ENCODE measurements at places on chromosomes 12 and 14.

- DNase-seq, result no peak
Observed at GRCh38 chr12:73220951-73221350, 948.8 kb downstream of the TRHDE start.

GRCh38 chr12:48132826-48133225 lies 13.7 kb downstream of the PFKM start:
- no peak for DNase-seq

- DNase-seq, result no peak
Observed at GRCh38 chr12:116709768-116710167, 28.1 kb downstream of the SPRING1 start.

- no peak for DNase-seq
Observed at GRCh38 chr12:114789276-114789675, 105.3 kb upstream of the TBX3 start.

DNA sequence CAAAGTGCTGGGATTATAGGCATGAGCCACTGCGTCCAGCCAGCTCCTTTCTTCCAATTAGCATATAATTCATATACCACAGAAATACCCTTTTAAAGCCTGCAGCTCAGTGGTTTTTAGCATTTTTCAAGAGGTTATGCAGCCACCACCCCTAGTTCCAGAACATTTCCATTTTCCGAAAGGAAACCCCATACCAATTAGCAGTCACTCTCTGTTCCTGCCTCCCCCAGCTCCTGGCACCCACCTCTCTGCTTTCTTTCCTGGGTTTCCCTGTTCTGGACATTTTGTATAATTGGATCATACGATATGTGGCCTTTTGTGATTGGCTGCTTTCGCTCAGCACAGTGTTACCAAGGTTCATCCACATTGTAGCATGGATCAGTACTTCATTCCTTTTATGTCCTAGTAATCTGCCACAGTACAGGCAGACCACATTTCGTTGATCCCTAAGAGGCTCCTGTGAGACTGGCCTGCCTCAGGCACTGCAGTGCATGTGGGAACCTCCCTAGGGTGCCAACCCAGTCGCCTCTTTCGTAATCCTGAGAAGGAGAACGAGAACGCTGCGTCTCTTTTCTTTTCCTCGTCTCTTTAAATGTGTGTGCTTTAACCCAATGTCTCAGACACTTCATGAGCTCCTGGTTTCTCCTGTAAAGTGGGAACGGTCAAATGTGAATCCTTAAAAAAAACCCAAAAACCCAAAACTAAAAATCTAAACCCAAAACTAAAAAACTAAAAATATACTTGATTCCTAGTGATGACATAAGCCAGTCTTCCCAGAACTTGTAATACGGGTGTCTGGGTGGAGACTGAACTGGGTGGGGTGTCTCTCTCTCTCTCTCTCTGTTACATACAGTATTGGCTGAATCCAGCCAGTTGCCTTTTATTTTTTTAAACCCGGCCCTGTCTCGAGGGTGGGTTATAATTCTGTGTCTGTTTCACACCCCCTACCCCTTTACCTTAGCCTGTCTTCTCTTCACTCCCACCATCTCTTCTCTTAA lies 14.7 kb downstream of the AACS start:
- no peak for DNase-seq

GRCh38 chr14:63006531-63006930 lies 38.7 kb downstream of the KCNH5 start:
- no peak for DNase-seq

DNA sequence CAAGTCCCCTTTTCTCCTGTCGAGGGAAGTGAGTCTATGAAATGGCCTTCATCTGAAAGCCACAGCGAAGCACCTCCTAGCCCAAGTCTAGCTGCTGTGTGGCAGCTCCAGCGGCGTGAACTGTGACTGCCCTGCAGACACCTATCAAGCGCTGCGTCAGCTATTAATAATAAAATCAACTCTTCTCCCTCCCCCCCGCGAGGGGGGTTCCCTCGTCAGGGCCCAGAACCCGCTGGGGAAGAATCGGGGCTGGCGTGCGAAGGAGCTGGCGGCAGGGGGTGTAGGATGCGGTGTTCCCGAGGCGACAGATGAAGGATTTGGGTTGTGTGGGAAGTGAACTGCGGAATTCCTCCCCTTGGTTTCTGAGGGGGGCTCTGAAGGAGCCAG lies 662 bp upstream of the ATP2A2 start:
- DNase-seq, result no peak

DNA sequence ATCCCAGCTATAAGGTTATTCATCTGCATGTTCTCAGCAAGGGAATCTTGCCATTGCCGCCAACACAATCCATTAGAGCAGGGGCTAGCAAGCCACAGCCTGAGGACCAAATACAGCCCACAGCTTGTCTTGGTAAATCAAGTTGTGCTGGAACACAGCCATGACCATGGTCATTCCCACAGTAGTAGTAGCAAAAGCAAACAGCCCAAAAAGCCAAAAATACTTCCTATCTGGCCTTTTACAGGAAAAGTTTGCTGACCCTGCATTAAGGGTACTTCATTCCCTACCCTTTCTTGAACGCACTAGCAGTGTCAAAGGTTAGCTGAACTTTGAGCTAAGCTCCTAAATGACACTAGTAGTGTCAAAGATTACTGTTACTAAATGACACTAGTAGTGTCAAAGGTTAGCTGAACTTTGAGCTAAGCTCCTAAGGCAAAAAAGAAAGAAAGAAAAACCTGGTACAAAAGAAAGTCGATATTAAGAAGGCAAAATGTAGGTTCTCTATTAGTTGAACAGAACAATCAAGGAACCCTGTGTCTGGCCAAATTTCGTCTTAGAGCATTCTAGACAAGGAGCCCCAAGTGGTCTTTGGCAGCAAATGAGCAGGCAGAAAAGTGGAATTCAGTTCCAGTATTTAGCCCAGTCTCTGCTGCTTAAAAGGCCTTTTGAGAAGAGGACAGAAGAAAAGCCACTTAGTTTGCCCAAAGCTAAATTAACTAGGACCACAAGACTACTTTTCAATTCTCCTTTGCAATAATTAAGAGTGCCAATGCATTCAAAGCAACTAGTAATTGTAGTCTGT lies 67.7 kb downstream of the NT5DC3 start:
- DNase-seq, result no peak

DNA sequence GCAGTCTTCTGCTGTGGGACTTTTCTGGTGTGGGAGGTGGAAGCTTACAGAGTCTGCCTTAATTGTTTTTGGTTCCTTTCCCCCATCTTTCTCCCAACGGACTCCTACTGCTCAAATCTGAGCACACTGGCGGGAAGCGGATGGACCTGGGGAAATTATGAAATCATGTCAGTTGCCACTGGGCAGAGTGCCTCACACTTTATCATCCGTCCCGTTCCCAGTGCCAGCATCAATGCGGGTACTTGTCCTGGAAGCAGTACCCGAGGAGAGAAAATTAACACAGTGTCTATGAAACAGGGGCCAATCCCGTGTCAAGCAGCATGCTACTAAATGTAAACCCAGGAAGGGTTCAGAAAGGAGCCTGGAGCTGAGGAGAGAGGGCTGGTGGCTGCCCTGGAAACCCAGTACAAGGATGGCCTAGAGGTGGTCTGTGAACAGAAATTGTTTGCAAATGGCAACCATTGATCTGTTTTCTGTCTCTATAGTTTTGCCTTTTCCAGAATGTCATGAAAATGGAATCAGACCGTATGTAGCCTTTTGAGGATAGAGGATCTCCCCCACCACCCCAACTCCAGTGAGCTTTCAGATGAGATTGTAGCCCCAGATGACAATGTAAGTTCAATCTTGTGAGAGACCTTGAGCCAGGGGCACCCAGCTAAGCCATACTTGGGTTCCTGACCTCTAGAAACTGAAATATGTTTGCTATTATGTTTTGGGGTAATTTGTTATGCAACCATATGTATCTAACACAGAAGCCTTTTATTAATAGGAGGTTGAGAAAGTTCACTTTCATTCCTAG lies 908 bp upstream of the CDKL1 start:
- no peak for DNase-seq

GRCh38 chr14:71754422-71755095 lies 177.7 kb upstream of the RGS6 start:
- peak; percentile 38 for DNase-seq

GRCh38 chr12:91778091-91778832 lies 367.4 kb downstream of the BTG1 start:
- no peak for DNase-seq

DNA sequence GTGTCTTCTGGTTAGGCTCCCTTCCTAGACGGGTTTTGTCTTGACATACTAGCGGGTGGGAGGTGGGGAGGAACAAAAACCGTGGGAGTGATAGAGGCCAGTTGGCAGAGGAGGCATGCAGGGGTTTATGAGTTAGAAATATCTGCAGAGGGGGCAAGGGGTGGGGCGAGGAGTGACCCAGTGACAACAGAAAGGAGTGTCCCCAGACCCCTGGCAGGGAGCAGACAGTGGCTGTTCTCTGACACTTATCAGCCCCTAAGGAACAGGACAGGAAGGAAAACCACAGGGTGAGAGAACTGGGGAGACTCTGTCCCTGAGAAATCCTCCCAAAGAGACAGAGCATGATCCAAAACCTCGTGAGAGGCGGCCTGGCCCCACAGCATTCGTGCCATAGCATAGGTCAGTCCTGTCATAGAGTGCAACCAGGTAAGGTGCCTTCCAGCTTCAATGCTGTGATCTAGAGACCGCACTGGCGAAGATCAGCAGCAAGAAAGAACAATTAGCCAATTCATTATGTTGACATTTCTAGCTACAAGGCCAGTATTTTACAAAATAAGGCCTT lies 141.4 kb downstream of the CRADD start:
- DNase-seq, result no peak

DNA sequence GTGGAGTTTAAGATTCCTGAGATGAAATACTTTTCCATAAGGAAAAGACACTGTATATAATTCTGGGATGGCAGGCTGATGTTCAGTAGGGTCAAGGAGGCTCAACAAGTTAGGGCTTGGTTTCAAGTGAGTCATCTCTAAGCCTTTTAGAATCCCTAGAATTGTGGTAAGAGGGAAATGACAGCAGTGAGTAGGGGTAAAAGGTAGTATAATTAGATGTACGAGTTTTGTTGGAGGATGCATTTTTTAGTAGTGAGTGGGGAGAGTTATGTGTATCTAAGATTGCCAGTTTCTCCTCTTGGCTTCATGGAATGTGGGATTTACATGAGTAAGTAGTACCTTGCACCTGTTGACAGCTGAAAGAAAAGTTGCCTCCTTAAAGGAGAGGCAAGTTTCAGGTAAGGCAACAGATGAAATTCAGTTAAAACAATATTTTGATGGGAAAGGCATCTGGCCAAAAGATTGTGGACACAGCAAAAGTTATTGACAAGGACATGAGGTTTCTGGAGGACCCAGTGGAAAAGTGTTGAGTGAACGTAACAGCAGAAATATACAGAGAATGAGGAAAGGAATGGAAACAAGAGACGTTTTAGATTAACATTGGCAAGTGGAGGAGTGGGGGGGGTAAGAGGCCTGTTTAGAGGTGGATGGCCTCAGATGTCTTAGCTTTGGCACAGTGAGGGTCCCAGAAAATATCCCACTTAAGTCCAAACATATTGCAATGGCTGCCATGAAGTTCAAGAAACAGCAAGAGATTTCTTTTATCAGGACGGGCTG lies 21.8 kb downstream of the LMO3 start:
- DNase-seq, result no peak

DNA sequence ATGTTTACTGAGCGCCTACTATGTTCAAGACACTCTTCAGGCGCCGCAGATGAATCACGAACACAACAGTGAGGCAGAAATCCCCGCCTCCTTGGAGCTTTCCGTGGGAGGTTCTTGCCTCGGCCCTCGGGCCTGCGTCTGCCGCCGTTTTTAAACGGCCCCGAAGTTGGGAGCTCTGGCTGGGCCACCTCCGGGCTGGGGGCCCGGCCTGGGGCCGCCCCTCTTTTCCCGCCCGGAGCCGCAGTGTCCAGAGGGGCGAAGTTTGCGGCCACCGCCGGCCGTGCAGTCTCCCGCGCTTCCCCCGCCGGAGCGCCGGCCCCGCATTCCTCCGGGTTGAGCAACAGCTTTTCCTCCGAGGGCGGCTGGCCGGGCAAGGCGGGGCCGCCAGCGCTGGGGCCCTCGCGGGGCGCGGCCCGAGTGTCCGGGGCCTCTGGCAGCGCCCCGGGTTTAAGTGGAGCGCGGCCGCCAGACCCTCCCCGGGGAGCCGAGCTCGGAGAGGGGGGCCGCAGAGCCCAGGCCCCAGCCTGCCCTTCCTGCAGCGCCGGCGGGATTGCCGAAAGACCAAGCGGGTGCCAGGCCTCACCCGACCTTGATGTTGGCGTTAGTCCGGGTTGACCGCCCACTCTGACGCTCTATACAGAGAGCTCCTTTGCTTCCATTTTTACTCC lies 18.7 kb upstream of the CTDSP2 start:
- DNase-seq, result peak; percentile 74

DNA sequence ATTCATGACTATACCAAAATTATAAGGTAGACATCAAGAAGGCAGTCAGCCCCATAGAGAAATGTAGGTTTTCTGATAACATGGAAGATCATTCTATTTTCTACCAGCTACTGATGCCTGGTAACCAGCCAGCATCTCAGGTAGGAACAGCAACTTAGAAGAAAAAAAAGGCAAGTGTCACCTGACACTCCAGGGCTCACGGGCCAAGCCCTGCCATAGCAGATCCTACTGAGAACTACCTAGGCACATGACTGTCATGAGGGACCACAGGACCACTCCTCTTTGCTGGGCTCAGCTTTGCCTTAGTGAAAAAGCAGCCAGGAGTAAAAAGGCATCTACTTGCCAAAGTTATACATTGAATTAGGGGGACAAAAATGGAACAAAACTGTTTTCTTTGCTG lies 33.4 kb downstream of the CORO1C start:
- DNase-seq, result no peak

- DNase-seq, result no peak
Observed at GRCh38 chr14:101031186-101031585, 127.7 kb upstream of the RTL1 start.

- DNase-seq, result no peak
Observed at GRCh38 chr14:31265701-31266398, 58.3 kb upstream of the HECTD1 start.

DNA sequence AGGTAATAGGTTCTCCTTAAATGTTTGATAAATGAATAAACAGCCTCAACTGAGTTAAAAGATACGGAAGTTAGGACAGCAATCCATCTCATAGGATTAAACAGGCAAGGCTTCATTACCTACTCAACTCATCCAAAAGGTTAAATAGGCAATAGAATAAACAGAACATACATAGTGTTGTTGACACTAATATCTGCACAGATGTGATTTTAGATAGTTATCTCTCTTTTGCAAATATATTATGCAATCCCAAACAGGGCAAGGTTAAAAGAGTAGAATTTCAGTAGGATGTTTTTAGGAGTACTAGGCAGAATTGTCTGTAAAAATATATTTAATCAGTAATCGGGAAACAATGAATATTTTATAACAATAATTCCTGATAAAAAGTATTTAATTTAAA lies 276.3 kb downstream of the CPNE8 start:
- DNase-seq, result no peak

All from activated CD8-positive, alpha-beta memory T cell treated with anti-CD3 and anti-CD28 coated beads, Interleukin-2, amount 50 U/mL, for 48 hours (primary cell).